ENCODE measurements at places on chromosomes 3 and 15. TPM values are rescaled to one million over a fixed set of nuclear protein-coding genes. Genes with fewer than 3 reads are reported as not detected.

The KBTBD8 gene
- total RNA-seq, result 3.2 TPM

The SV2B gene
- total RNA-seq, result not detected

The ROPN1B gene
- total RNA-seq, result not detected

The PLCB2 gene
- total RNA-seq, result 1.5 TPM

The SLC28A1 gene
- total RNA-seq, result not detected

The AMIGO3 gene
- not detected for total RNA-seq

The TNFAIP8L3 gene
- 38.3 TPM for total RNA-seq

The SLC22A13 gene
- 0.44 TPM for total RNA-seq

The STX19 gene
- not detected for total RNA-seq

The CDC25A gene
- 18.4 TPM for total RNA-seq

The ADCY5 gene
- not detected for total RNA-seq

The NMB gene
- total RNA-seq, result 9.8 TPM

Data from endothelial cell of umbilical vein (primary cell).